HFFc6 (cell line): ENCODE measurements at places on chromosomes 7 and 10.

GRCh38 chr10:78338717-78339116, 305.1 kb downstream of the RPS24 start:
- DNase-seq, result no peak

- DNase-seq, result peak; percentile 3
Measured at GRCh38 chr7:116633131-116633988, 38.6 kb upstream of the MET start.

- DNase-seq, result peak; percentile 10
Measured at GRCh38 chr7:102287111-102287980, 678 bp downstream of the SH2B2 start.

- DNase-seq, result peak; percentile 8
Measured at GRCh38 chr7:40733114-40733513, 598.3 kb downstream of the SUGCT start.

DNA sequence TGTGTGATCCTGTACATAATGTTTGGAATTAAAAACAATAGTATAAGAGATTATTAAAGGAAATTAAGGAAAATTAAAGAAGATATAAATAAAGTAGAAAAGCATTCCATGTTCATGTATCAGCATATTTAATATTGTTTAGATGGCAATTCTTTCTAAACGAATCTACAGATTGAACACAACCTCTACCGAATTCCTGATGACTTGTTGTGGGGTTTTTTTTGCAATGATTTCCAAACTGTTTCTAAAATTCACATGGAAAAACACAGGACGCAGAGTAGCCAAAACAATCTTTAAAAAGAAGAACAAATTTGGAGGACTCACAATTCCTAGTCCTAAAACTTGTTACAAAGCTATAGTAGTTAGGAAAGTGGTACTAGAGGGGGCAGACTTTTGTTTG, 573.4 kb upstream of the IGFBP3 start:
- DNase-seq, result peak; percentile 5
